ENCODE measurements at places on chromosomes 4 and X.

- no peak for DNase-seq
Measured at GRCh38 chrX:68043713-68044438, 389.4 kb downstream of the OPHN1 start.

DNA sequence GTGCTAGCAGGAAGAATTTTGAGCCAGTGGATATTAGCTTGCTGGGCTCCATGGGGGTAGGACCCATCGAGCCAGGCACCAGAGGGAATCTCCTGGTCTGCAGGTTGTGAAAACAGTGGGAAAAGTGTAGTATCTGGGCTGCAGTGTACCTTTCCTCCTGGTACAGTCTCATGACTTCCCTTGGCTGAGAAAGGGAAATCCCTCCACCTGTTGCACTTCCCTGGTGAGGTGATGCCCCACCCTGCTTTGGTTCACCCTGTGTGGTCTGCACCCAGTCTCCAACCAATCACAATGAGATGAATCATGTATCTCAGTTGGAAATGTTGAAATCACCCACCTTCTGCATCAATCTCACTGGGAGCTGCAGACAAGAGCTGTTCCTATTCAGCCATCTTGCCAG lies 341.4 kb upstream of the IRS4 start:
- no peak for DNase-seq

DNA sequence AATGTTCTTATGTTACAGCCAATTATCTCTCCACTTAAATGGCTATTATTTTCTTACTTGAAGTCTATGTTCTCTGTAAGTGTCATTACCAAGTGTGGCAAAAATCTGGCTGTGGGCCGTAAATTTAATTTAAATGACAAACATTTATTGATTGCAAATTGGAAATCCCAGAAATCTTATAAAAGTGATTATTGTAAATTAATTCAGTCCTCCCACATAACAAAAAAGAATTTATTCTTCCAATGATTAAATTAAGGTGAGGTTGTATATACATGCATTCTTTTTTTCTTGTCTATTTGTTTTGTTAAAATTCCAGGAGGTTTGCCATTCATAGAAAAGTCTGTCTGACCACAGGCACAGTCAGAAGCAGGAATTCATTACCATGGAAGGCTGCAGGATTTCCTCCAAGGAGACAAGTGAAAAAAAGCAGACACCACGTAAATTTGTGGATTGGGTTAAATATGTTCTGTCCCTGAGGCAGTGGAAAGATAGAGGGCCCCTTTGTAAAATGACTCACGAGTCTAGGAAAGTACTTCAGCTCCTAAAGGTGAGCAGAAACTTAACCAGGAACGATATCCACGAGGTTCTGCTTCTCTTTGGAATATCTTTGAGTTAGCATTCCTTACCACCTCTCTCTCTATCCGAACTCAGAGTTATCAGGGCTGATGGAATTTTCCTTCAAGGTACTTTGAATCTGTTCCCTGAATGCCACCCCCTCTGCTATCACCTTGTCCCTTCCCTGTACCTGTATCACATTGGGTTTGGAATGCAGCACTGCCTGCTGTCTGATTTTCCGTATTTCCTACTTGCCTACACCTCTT lies 10.7 kb downstream of the PPARGC1A start:
- no peak for DNase-seq

GRCh38 chr4:57351731-57352130 lies 241.5 kb upstream of the IGFBP7 start:
- no peak for DNase-seq

DNA sequence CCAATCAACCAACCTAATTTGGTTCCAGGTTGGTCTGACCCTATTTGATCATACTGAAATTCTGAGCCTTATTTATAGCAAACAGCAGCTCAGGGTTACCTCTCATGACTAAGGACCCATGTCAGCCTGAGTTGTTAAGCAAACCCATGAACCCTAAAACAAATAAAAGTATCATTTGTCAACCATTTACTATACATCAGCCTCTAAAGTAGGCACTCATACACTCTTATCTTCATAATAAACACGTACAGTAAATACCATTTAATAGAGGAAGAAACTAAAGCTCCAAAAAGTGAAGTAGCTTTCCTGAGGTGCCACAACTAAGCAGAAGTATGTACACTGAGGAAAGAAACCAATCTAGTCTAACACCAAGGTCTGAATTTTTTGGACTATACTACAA lies 25.2 kb downstream of the MANBA start:
- DNase-seq, result no peak

DNA sequence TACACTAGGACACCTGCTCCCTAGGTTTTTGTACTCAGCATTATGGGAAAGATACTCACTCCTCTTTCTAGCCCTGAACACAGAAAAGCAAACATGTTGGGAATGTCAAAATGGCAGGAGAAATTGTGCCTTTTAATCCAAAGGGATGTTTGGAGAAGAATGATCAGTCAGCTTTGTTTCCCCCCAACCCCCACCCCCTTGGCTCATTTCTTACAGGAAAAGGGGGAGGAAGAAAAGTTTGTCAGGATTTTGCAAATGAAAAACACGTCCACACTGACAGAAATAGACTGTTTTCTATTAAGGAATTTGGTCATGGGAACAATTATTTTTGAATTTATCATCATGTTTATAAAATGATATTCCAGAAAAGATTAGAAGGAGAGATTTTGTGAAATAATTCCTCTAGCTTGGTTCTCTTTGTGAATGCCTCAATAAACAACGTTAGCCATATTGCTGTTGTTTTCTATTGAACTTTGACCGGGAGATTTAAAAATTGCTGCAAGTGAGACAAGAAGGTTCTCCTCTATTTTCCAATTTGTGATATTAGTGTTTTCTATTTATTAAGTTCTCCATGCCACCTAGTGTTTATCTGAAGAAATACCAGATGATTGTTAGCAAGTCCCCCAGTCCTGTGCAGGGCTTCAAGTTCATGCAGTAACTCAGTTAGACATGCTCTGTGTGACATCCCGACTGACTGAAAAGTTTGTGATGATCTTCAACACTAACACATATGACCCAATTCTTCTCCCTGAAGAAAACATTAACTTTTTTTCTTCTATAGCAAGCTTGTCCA lies 31.3 kb upstream of the TFDP3 start:
- no peak for DNase-seq

DNA sequence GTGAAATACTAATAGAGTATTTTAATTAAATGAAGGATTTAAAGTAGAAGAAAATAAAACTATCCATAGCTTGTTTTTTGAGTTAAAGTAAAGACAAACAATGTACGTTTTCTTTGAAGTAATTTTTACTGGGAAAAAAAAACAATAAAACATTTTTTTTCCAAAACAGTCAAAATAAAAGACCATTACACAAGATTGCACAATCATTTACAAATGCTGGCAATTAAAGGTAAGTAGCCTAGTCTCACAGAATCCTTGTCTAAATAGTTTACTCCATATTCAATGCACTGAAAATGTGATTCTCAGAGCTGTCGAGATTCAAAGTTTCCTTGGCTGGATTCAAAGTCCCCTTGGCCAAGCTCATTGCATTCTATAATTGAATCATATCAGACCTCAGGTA lies 21.2 kb downstream of the C4orf54 start:
- DNase-seq, result no peak

GRCh38 chr4:7214359-7214758 lies 22.0 kb downstream of the SORCS2 start:
- no peak for DNase-seq

Measured in CMK (cell line).